ENCODE measurements at places on chromosomes 4 and X.

DNA sequence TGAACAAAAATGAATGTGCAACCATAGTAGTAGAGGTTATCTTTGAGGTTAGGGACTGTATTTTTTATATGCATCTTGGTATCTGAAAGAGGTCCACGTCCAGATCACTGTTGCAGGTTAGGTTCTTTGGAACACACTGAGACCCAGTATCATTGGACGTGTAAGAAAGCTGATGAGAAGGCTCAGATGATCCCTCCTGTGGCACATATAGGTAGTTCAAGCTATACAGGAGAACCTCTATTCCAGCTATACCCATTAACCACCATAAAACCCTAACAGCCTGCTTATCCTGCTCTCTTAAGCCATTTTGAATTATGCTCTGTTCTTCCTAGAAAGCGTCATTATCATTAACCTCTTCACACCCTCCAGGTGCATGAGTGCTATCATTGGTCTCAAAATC lies 930.7 kb upstream of the HS3ST1 start:
- DNase-seq, result no peak

- DNase-seq, result no peak
These were observed 207.8 kb upstream of the CNKSR2 start for GRCh38 chrX:21166272-21166982.

- no peak for DNase-seq
These were observed 39.0 kb downstream of the WDR13 start for GRCh38 chrX:48636301-48636700.

DNA sequence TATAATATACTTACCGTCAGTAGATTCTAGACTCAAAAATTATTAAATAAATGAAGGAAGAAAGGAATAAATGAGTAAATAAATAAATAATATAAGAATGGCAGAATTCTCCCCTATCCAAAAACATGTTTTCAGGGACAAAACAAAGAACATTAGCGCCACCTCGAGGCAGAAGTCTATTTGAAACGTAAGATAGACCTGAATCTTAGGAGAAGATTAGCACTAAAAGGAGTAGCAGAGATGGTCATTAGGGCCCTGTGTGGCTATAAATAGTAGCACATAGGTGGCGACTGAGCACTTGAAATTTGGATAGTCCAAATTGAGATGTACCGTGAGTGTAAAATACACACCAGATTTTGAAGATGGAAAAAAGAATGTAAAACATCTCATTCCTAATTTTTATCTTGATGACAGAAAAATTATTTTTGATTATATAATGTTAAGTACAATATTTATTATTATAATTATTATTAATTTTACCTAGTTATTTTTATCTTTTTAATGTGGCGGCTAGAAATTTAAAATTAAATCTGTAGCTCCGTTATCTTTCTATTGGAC lies 24.3 kb upstream of the SRD5A3 start:
- peak; percentile 80 for DNase-seq

GRCh38 chr4:10095296-10095991 lies 21.2 kb downstream of the WDR1 start:
- peak; percentile 75 for DNase-seq

DNA sequence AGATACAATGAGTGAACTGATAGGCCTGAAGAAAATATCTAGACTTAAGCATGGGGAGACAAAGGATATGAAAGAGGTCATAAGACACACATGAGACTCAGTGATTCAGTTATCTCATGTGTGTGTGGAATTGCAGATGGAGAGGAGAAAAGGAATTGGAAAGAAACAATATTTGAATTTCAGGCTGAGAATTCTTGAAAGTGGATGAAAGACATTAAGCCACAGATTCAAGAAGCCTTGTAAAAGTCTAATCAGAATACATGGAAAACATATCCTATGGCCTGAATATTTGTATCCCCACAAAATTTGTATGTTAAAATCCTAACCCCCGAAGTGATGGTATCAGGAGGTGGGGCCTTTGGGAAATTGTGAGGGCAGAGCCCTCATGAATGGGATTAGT lies 28.3 kb downstream of the NSUN7 start:
- no peak for DNase-seq

GRCh38 chr4:16192631-16193518 lies 33.4 kb downstream of the TAPT1 start:
- no peak for DNase-seq

- DNase-seq, result no peak
These were observed 109.0 kb downstream of the UCHL1 start for GRCh38 chr4:41365681-41366080.

DNA sequence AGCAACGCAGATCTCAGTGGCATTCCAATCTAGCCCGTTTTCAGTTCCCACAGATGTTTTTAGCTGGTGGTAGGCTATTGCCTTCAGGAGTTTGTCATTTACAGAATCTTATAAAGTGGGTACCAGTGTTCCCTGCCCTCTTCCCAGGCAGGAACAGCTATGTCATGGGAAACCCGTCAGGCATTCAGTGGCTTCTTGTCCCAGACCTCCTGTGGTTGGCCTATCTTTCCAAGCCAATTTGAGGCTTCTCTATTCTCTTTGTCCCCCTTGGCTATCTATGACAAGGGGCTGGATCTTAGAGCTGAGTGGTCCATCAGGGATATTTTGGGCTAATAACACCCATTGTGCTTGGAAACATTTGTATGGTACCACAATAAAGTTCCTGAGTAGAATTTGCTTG lies 33.6 kb upstream of the RPL34 start:
- DNase-seq, result no peak

DNA sequence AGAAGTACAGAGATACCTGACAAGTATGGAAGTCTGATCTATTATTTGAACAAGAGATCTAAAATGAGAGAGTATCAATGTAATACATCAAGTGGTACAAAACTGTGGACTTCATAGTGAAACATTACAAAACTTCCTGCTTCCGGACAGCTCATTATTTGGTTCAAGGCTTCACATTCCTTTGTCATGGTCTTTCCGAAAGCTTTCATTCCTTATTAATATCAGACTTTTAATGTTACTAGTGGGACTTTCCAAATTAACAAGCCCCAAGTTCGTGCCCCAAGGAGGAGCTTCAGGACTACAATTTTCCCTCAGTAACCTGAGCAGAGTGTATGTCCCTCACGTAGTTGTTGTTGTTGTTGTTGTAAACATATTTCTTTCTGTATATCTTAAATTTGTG lies 1.2 kb downstream of the CHIC2 start:
- DNase-seq, result no peak

DNA sequence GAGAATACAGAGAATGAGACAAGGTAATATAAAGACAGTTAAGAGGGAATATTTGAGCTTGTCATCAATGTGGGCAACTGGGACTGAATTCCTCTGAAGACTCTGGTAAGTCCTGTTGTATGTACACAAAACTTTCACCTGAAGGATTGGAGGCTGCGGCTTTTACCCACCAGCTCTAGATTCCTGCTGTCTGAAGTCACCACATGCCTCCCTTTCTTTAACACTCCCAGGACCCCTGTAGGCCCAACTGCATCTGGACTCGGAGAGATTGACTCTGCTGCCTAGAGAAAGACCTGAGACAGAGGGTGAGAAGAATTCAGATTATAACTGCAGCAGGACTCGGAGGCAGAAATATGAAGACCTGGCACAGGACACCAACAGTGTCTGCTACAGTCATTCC lies 1048.0 kb downstream of the PDHA2 start:
- DNase-seq, result no peak

GRCh38 chrX:39736216-39737211 lies 361.2 kb downstream of the BCOR start:
- DNase-seq, result no peak

- no peak for DNase-seq
These were observed 39.0 kb downstream of the GABRA3 start for GRCh38 chrX:152412105-152412504.

GRCh38 chr4:27198971-27199370 lies 338.3 kb downstream of the STIM2 start:
- no peak for DNase-seq

- DNase-seq, result peak; percentile 72
These were observed 41.4 kb downstream of the SRPX2 start for GRCh38 chrX:100685284-100685996.

DNA sequence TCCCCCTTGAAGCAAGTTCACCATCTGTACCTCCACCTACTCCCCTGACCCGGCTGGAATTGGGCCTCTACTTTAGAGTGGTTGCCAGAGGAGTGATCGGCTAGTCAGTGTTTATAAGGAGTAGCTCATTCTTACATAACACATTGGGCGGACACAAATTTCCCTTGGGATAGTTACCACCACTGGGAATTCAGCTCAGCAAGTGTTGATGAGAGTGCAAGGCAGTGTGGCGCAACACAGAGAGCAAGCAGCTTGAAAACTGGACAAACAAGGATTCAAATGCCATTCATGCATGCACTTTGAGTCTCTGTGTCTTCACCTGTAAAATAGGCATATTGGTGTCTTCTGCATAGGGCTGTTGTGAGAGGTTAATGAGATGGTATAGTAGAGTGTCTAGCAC lies 92.7 kb downstream of the STK32B start:
- DNase-seq, result no peak

GRCh38 chrX:64205441-64205734 lies at the start of gene AMER1:
Gene AMER1, minus strand, starts transcription at chrX:64205708. Its CDS starts 12,422 bp downstream, at chrX:64193286.
- no peak for DNase-seq

DNA sequence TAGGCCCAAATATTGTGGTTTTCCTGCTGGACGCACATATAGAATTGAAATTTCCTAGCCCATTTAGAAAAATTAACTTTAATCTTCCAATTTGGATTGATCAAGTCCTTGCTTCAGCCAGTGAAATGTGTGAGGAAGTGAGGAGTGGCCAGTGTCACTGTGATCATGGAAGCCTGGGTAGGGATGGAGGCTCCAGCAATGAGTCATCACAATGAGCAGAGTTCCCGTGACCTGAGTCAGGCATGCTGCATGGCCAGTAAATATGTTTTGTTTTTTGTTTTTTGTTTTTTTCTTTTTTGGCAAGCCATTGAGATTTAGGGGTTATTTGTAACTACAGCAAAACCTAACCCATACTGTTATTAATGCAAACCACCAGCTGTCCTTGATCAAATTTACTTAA lies 52.1 kb downstream of the IDS start:
- DNase-seq, result no peak

DNA sequence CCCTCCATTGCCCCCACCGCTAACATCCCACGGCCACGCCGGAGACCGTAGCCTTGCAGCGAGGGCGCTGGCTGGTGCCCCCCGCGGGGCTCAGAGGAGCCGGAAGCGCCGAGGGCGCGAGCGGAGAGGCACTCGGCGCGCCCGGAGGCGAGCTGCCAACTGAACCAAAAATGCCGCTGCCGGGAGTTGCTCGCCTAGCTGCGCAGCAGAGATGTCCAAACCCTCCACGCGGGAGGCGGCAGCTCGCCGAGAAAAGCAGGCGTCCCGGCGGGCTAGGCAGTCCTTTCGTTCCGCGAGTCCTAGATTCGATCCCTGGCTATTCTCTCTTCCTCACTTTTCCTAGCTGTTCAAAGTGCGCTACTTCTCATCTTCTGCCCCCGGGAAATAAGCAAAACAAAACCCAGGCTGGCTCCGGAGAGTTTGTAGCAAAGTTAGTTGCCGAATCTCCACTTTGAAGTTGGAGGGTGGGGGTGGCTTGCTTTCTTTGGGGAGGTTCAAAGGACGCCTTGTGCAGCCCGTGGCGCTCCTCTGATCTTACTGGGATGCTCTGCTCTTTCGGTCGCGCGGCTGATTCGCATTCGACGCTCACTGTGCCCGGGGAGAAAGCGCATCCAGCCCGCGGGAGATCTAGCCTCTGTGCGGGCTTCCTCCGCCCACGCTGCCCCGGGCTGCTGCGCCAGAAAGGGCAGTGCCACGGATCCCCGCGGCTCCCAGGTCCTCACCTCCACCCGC lies 723 bp downstream of the NKX6-1 start:
- no peak for DNase-seq

DNA sequence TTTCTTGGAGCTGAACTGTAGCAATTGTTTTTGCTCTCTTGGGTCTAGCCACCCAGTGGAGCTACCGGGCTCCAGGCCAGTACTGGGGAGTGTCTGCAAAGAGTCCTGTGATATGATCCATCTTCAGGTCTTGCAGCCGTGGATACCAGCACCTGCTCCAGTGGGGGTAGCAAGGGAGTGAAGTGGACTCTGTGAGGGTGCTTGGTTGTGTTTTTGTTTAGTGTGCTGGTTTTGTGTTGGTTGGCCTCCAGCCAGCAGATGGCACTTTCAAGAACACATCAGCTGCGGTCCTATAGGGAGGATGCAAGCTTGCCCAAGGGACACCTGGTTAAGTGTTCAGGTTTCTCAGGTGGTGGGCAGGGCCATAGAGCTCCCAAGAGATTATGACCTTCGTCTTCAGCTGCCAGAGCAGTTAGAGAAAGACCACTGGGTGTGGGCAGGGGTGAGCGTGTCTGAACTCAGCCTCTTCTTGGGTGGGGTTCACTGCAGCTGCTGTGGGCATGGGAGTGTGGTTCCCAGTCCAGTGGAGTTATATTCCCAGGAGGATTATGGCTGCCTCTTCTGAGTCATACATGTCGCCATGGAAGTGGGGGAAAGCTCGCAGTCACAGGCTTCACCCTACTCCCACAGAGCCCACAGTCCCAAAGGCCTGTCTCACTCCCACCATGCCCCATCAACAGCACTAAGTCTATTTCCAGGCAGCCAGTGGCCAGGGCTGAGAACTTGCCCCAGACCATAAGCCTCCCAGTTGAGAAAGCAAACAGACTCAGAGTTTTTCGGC lies 811.6 kb downstream of the GLUD2 start:
- no peak for DNase-seq

GRCh38 chr4:16896881-16897750 lies 1.3 kb downstream of the LDB2 start:
- DNase-seq, result no peak

DNA sequence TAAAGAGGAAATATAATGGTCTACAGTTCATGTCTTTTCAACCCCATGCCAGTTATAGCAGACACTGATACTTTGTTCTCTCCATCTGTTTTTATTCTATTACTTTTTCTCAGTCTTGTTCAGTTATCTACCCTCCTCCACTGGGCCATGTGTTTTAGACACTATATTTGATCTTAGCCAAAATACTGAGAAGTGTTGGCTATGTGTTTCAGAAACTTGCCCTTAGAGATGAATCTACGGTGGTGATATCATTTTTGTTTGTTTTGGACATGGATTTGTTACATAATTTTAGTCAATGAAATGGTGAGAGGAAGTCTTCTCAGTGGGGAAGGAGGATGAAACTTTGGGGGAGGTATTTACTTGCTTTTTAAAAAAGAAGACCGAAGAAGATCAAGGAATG lies 211.5 kb upstream of the DDX53 start:
- DNase-seq, result no peak

DNA sequence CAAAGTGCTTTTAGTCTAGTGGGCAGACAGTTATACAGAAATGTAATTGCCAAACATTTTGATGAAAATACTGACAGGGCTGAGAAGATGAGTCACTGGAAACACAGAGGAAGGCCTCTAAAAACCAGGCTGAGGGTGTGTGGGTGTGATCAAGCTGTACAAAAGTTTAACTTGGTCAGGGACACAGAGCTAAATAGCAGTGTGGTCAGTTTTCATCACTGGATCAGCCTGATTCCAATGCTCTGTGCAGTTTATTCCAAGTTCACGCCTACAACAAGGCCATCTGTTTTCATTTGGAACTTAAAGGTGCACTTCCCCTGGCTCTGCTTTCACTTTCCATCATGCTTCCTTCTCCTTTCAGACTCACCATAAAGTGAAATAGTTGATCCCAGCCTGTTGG lies 10.6 kb downstream of the CENPVL3 start:
- DNase-seq, result no peak

- DNase-seq, result no peak
These were observed 22.3 kb downstream of the MORF4L2 start for GRCh38 chrX:103663981-103664762.
